Adrenal gland (tissue), 19 donors: ENCODE measurements at places on chromosomes 5 and 9. TPM values are rescaled to one million over a fixed set of nuclear protein-coding genes. Genes with fewer than 3 reads are reported as not detected.
A peak's percentile ranks its signal among the peaks of the same experiment; 100 is the strongest.

DNA sequence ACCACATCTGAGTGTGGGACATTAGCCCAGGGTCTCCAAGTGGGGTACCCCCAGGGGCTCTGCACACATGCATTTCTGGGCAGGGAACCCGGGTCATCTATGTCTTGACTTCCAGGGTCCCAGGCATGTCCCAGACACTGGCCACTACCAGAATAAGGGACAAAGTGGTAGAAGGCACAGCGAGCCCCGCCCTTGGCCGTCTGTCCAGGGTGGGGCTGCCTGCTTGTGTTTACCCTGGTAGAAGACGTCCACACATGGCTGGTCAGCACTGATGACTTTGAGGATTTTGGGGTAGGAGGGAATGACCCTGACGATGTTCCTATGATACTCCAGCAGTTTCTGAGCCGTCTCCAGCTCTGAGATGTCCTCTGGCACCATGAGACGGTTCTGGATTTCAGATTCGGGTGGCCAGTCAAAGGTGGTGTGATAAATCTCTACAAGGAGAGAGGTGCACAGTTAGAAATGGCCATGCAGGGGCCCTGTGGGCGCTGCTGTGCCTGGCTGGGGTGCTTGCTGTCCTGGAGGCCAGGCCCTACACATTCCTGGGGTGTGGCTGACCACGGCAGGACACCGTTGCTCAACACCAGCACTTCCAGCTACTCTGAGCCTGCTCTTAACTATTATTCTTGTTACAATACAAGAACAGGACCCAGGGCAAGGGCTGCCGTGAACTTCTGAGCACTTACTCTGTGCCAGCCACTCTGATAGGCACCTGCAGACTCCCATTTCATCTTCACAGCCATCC, 51.3 kb downstream of the AK8 start:
- no peak overlapping the region for H3K27ac ChIP-seq
- H3K4me3 ChIP-seq: no peak overlapping the region
- H3K36me3 ChIP-seq: no peaks in the 10 kb centered on the region
- no peaks in the 10 kb centered on the region for H3K4me1 ChIP-seq

DNA sequence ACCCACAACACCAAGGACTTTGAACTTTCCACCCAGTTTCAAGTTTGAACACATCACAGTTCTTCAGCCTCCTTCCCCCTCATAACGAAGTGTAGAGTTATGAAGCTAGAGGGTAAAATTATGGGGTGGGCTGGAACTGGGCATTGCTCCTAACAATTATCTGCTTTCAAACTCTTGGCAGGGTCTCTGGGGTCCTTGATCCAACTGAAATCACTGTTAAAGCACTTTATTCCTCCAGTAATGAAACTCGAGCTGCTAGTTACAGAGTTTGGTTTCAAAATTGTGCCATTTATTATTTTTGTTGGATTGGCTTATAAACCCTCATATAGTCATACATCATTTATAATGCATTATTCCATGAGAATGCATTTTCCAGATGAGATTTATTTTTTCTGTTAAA, 158.5 kb downstream of the RGS3 start:
- no peaks in the 10 kb centered on the region for H3K27me3 ChIP-seq
- H3K4me3 ChIP-seq: no peak overlapping the region
- peaks cover 21% of the 10 kb centered on the region for H3K4me1 ChIP-seq
- H3K36me3 ChIP-seq: no peaks in the 10 kb centered on the region

Gene BARHL1
- not detected for total RNA-seq

GRCh38 chr5:175798626-175799025, 72.8 kb upstream of the CPLX2 start:
- no peaks in the 10 kb centered on the region for H3K27me3 ChIP-seq
- peak overlapping the region; percentile 64 for H3K27ac ChIP-seq
- no peak overlapping the region for H3K4me3 ChIP-seq
- H3K4me1 ChIP-seq: peaks cover 8% of the 10 kb centered on the region

DNA sequence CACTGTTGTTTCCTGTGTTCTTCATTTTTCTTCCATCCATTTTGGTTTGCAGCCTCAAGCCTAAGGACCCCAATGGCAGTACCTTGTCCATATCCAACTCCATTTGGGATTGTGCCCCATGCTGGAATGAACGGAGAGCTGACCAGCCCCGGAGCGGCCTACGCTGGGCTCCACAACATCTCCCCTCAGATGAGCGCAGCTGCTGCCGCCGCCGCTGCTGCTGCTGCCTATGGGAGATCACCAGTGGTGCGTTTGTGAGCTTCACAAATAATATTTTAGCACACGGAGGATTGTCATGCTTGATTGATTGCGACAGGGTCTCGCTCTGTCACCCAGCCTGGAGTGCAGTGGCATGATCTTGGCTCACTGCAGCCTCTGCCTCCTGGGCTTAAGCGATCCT, 136.8 kb downstream of the TLE4 start:
- H3K36me3 ChIP-seq: no peaks in the 10 kb centered on the region
- H3K4me1 ChIP-seq: no peaks in the 10 kb centered on the region
- no peak overlapping the region for H3K27ac ChIP-seq

- DNase-seq: no peak
- no peak overlapping the region for H3K27ac ChIP-seq
- H3K4me3 ChIP-seq: no peak overlapping the region
- H3K4me1 ChIP-seq: peaks cover 16% of the 10 kb centered on the region
- H3K27me3 ChIP-seq: no peaks in the 10 kb centered on the region
- no peaks in the 10 kb centered on the region for H3K36me3 ChIP-seq
Observed at GRCh38 chr5:140145256-140145655, 19.5 kb downstream of the IGIP start.

- H3K27ac ChIP-seq: no peak overlapping the region
- no peaks in the 10 kb centered on the region for H3K36me3 ChIP-seq
- H3K27me3 ChIP-seq: no peaks in the 10 kb centered on the region
- H3K4me1 ChIP-seq: peaks cover 5% of the 10 kb centered on the region
- no peak overlapping the region for H3K4me3 ChIP-seq
Observed at GRCh38 chr9:38004809-38005560, 64.0 kb downstream of the SHB start.

DNA sequence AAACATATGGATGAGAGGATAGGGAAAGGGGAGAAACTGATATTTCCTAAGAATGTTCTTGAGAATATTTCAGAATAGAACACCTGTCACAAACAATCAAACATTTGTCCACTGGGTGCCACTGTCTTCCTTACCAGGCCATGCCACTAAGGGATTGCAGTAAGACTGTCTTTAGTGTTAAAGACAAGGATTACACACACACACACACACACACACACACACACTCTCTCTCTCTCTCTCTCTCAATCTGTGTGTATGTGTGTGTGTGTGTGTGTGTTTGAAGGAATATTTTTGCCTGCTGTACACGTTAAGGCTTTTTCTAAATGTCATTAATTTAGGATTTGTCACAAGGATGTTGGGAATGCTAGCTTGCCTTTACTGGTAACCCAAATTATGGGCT, 54.4 kb downstream of the CCDC192 start:
- no peaks in the 10 kb centered on the region for H3K27me3 ChIP-seq
- H3K36me3 ChIP-seq: no peaks in the 10 kb centered on the region
- peak; percentile 51 for DNase-seq
- no peak overlapping the region for H3K4me3 ChIP-seq

GRCh38 chr5:108432024-108432423, 50.1 kb upstream of the FBXL17 start:
- no peak for DNase-seq
- no peak overlapping the region for H3K4me3 ChIP-seq
- no peaks in the 10 kb centered on the region for H3K36me3 ChIP-seq
- no peaks in the 10 kb centered on the region for H3K27me3 ChIP-seq
- H3K27ac ChIP-seq: no peak overlapping the region
- no peaks in the 10 kb centered on the region for H3K4me1 ChIP-seq

- H3K4me3 ChIP-seq: no peak overlapping the region
- no peak for DNase-seq
- no peaks in the 10 kb centered on the region for H3K36me3 ChIP-seq
- H3K27ac ChIP-seq: no peak overlapping the region
Observed at GRCh38 chr9:124654431-124654830, 116.7 kb downstream of the NR6A1 start.

Gene C5orf52
- not detected for total RNA-seq

- no peaks in the 10 kb centered on the region for H3K27me3 ChIP-seq
- no peaks in the 10 kb centered on the region for H3K4me1 ChIP-seq
- no peak overlapping the region for H3K27ac ChIP-seq
- no peak overlapping the region for H3K4me3 ChIP-seq
Observed at GRCh38 chr5:98796197-98796972, 22.9 kb downstream of the RGMB start.

Gene ENTPD2
- 0.44 TPM for total RNA-seq

Gene LECT2
- total RNA-seq: not detected
